ENCODE measurements at places on chromosomes 5 and 9. TPM values are rescaled to one million over a fixed set of nuclear protein-coding genes. Genes with fewer than 3 reads are reported as not detected.

The RASGEF1C gene
- polyA plus RNA-seq: 0.14 TPM

The ZBTB5 gene
- polyA plus RNA-seq: 7.4 TPM

The SLC31A1 gene
- polyA plus RNA-seq: 4.2 TPM

The GRIN1 gene
- polyA plus RNA-seq: not detected

The ITGA2 gene
- polyA plus RNA-seq: 1.9 TPM

The CREBRF gene
- 7.0 TPM for polyA plus RNA-seq

The DNAJC18 gene
- 4.7 TPM for polyA plus RNA-seq

The C8G gene
- 1.0 TPM for polyA plus RNA-seq

The OBP2B gene
- polyA plus RNA-seq: not detected

The FOXD4L6 gene
- not detected for polyA plus RNA-seq

The PTRH1 gene
- polyA plus RNA-seq: 44.7 TPM

The ERP44 gene
- 21.6 TPM for polyA plus RNA-seq

The SPATA31C1 gene
- polyA plus RNA-seq: not detected

The F2RL2 gene
- 0.08 TPM for polyA plus RNA-seq

The CYLC2 gene
- polyA plus RNA-seq: not detected

The PTGR1 gene
- 30.1 TPM for polyA plus RNA-seq

The MCC gene
- 8.0 TPM for polyA plus RNA-seq

The C9orf153 gene
- polyA plus RNA-seq: 0.50 TPM

The OTULINL gene
- polyA plus RNA-seq: 0.65 TPM

The TAF11L5 gene
- polyA plus RNA-seq: not detected

The TERT gene
- not detected for polyA plus RNA-seq

The FGD3 gene
- polyA plus RNA-seq: 1.5 TPM

The INSYN2B gene
- 0.15 TPM for polyA plus RNA-seq

The WNK2 gene
- 29.4 TPM for polyA plus RNA-seq

The SPINK5 gene
- polyA plus RNA-seq: 0.72 TPM

The IFNB1 gene
- polyA plus RNA-seq: not detected
